ENCODE measurements at places on chromosomes 3 and 15.

- DNase-seq = no peak
Observed at GRCh38 chr3:8756671-8757070, 12.7 kb downstream of the OXTR start.

DNA sequence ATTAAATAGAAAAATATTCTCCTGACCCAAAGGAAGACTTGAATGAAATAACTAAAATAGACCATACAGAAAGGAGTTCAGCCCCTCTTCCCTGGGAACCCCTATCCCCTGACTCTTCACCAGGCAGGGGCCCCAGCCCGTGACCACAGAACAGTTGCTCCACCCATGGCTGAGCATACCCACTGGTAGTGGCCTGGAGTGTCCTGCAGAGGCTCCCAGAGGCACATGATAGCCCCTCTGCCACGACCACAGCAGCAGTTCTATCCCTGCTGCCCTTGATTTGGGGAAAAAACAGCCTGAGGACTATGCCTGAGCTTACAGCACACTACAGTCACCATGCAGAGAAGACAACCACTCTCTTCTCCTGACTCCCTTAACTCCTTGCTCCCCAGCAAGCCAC, 31.8 kb downstream of the TTC14 start:
- DNase-seq = peak; percentile 27

DNA sequence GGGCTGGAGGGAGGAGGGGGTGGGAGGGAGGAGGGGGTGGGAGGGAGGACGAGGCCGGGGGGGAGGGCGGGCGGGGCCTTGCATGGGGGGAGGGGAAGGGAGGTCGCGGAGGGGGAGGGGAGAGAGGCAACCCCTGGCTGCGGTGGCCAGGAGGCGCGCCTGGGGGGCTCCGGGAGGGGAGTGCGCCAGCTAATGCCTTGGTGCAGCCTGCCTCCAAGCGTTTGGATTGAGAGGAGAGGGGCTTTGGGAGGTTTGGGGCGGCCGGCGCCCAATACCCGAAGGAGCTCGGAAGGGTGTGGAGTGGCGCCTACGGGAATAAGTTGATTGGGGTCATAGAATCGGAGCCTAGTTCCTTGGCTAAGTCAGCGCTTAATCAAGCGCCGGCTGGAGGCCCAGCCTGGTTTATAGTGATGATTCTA, 557 bp downstream of the TFG start:
- DNase-seq = peak; percentile 74

DNA sequence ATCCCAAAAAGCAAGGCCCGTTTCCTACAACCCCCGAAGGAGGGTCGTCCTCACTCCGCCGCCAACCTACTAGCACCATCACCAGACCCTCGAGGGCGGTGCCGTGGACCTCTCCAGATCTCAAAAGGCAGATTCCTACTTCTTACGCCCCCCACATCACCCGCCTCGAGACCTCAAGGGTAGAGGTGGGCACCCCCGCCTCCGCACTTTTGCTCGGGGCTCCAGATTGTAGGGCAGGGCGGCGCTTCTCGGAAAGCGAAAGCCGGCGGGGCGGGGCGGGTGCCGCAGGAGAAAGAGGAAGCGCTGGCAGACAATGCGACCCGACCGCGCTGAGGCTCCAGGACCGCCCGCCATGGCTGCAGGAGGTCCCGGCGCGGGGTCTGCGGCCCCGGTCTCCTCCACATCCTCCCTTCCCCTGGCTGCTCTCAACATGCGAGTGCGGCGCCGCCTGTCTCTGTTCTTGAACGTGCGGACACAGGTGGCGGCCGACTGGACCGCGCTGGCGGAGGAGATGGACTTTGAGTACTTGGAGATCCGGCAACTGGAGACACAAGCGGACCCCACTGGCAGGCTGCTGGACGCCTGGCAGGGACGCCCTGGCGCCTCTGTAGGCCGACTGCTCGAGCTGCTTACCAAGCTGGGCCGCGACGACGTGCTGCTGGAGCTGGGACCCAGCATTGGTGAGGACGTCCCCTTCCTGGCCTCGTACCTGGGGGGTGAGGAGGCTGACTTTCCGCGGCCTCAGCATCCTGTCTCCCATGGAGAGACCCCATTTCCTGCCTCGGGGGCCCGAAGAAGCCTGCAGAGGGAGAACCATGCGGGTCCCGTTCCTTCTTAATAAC, at the start of gene MYD88:
TSS of gene MYD88 (plus strand) at position 313 of the 842 bp plus-strand sequence. CDS start at position 353, 40 bp downstream.
- DNase-seq = peak; percentile 77

DNA sequence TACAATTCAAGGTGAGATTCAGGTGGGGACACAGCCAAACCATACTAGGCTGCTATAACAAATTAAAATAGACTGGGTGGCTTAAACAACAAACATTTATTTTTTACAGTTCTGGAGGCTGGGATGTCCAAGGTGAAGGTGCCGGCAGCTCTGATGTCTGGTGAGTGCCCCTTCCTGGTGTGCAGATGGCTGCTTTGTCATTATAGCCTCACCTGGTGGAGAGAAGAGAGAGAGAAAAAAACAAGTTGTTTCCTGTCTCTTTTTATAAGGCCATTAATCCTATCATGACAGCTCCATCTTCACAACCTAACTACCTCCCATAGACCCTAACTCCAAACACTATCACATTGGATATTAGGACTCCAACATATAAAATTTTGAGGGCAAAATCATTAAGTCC, 279.7 kb downstream of the ZIC1 start:
- no peak for DNase-seq

DNA sequence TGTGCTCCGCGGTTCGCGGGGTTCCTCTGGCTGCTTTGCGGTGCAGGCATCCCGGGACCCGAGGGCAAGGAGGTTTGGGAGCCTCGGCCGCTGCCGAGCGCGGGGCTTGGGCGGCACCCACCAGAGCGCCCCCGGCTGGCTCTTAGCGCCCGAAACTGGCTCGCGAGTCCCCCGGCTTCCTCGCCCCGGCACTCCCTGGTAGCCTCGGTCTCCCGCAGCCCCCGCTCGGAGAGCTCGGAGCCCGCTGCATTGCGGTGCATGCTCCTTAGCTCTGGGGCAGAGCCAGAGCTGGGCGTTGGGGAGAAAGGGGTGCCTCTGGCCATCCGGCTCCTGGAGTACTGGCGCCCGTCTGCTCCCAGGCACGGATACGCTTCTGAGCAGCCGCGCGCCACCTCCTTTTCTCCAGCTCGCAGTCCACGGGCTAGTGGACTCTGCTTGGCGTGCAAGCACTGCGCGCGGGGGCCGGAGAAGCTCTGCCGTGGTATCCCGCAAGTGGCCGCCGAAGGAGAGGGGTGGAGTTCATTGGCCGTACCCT, 753 bp downstream of the EPHB1 start:
- DNase-seq = peak; percentile 55

GRCh38 chr3:24615177-24615576, 120.5 kb upstream of the THRB start:
- no peak for DNase-seq

DNA sequence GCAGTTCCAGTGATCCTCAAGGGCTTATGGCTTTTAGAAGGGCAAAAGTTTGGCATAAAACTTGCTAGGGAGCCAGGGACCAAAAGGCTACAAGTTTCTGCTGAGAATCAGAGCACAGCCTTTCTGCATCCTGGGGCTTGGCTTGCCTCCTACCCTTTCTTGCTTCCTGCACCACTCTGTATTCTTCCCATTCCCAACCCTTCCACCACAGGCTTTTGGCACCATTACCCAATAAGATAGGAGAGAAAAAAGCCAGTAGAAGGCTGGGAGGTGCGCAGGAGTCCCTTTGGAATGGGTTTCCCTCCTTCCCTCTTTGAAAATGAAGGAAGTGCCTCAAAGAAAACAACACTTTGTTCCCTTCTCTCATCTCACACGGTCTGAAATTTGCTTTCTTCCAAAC, 268.6 kb downstream of the PDCD6IP start:
- DNase-seq = no peak

DNA sequence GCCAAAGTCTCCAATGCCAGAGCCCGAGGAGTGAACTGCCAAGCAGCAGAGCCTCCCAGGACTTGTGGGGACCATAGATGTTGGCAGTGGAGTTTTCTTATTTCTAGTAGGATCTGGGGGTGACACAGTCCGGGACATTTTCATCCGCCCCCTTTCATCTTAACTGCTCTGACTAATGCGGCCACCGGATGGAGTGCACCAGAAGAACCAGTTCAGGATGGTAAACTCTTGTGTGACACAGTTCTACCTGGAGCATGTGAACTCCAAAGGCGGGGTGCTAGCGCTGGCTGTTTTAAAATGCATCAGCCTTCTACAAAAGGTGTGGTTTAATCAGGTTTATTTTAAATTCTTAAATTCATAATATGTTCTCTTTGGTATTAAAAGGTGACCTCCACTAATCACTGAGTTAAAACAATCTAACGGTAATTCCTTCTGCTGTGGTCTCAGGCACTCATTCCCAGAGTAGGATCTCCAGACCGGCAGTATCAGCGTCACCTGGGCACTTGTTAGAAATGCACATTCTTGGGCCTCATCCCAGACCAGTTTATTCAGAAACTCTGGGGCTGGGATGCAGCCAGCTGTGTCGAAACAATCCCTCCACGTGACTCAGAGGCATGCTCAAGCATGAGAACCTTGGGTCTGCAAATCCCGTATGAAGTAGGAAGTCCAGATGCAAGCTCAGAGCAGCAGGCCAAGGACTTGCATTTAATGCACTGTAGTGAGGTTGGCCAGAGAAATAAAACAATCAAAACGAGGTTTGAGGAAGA, 105.5 kb downstream of the GABRB3 start:
- DNase-seq = no peak

GRCh38 chr15:60374628-60375081, 23.1 kb downstream of the ANXA2 start:
- peak; percentile 37 for DNase-seq

GRCh38 chr3:30553641-30554316, 52.6 kb upstream of the TGFBR2 start:
- no peak for DNase-seq

DNA sequence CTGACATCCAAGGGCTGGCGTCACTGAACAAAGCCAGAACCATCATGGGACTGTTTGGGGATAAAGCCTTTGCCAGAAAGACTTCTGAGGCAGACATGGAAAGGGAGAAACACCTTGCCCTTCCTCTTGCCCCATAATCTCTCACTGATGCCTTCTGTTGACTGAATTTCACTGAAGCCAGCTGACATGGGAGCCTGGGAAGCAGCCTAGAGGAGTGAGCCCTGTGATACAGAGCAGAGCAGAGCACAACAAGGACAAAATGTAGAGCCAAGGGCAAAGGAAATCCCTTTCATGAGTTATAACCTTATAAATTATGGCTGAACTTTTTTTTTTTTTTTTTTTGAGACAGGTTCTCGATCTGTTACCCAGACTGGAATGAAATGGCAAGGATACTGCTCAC, 9.8 kb upstream of the CNOT10 start:
- no peak for DNase-seq

- no peak for DNase-seq
Observed at GRCh38 chr15:79322945-79323344, 12.0 kb downstream of the TMED3 start.

DNA sequence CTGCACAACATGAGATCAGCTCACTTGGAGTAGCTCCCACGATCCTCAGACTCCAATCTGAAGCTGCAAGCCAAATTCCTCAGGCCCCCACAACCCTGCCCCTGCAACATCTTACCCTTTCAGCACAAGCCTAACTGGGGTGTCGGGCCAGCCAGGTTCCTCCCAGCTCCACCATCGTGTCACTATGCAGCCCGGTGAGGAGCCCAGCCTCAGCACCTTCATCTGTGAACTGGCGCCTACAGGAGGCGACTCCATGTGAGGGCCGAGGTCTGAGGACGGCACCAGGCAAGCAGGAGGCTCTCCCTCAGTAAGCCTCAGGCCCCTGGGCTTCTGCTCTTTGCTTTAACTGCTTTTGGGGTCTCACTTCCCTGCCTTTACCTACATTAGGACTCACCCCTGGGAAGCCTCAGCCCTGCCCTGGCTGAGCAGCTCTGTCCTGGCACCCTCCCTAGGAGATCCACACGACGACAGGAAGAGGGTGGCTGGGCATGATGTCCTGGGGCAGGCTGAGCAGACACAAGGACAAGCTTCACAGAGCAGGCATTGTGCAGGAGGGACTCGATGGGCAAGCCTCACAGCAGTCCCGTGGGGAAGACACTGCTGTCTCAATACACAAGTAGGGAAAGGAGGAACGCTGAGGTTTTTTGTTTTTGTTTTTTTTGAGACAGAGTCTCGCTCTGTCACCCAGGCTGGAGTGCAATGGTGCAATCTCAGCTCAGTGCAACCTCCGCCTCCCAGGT, 104.6 kb downstream of the ADAMTS17 start:
- no peak for DNase-seq

- DNase-seq = no peak
Observed at GRCh38 chr15:73939138-73939537, 12.9 kb downstream of the LOXL1 start.

DNA sequence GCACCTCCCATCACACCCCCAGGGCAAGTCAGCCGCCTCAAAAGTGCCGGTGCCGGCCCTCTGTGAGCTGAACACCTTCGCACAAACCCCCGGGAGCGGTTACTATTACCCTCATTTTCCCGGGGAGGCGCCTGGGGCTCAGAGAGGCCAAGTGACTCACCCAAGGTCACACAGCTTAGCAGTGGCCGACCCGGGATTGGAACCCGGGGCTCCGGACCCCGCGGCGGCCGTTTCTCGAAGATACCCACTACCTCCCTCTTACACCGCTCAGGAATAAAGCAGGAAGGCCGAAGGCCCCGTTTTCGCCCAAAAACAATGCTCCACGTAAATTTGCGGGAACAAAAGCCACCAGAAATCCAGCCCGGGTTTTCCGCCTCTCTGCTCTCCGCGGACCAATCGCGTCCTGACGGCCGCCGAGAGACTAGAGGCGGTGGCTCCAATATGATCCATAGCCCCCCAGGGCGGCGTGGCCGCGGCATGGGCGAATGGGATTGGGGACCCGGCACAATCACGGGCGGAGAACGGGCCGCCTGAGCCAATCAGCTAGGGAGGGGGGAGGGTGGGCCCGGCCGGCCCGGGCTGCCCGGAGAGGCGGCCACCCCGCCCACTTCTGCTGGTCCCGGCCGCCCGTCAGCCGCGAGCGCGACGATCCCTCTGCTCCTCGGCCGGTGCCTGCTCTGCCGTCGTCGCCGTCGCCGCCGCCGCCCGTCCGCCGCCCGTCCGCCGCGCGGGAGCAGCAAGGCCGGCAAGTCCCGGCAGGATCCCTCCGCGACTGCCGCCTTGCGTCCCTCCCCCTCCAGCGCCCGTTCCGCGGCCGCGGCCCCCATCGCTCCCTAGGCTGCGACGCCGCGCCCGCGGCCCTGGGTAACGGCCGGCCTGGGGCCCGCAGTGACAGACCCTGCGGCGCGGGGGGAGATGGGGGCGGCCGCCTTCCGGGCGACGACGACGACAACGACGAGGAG, 177.0 kb downstream of the OR4M2 start:
- DNase-seq = no peak

- DNase-seq = no peak
Observed at GRCh38 chr3:44915702-44916438, 41.5 kb downstream of the TGM4 start.

GRCh38 chr15:69164807-69165636, 4.6 kb downstream of the GLCE start:
- DNase-seq = no peak

Measured in nephron progenitor cell (in vitro differentiated cells).